ENCODE measurements at places on chromosomes 1 and 21. TPM values are rescaled to one million over a fixed set of nuclear protein-coding genes. Genes with fewer than 3 reads are reported as not detected.
A peak's percentile ranks its signal among the peaks of the same experiment; 100 is the strongest.

KIF26B gene
- 1.5 TPM for total RNA-seq

TNFAIP8L2 gene
- total RNA-seq: not detected

DNA sequence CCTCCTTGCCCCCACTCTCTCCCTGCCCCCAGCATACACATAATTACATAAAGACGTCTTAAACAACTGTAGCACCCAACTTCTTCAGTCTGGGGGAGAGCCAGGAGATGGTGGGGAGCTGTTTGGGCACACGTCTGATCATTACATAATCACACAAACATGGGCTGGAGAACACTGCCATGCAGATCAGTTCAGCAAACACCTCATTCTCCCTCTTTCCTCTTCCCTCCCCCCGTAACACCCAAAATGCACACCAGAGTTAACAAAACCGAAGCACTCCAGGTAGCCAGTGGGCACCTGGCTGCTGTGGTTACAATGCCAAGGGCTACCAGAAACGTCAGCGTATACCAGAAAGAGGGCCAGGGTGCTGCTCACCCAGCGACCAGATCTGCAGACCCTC lies 1.6 kb downstream of the HIVEP3 start:
- DNase-seq: no peak

- DNase-seq: no peak
Measured at GRCh38 chr1:169094897-169095569, 11.5 kb upstream of the ATP1B1 start.

GRCh38 chr1:59543211-59543668 lies 246.3 kb downstream of the FGGY start:
- DNase-seq: no peak

GRCh38 chr21:39136711-39137110 lies 46.5 kb downstream of the PSMG1 start:
- DNase-seq: no peak

DNA sequence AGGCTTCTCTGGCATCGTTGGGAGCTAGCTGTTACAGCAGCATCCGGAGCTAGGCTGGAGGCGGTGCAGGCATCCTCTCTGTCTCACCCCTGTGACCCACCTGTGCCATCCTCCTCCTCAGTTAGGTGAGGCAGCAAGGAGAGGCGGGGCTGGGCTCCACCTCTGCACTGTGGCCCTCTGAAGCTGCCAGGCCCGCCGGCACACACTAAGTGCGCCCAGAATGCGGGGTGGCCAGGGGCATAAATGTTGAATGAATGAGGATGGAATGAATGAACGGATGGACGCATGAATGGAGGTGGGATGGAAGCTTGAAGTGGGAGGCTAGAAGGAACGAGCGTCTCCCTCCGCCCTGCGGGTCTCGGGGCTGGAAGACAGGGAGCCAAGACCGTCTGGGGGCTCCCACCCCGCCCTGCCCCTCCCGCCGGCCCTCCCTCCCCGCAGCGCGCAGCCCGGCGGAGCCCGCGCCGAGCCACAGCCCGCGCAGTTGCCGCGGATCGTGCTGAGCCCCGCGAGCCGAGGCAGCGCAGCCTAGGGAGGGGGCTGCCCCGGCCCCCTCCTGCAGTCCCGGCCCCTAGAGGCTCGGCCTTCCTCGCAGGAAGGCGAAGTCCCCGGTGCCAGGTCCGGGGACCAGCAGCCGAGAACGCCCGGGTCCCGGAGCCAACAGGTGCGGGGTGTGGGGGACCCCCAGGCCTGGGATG lies at the start of gene HCRTR1:
Gene HCRTR1 (plus strand): TSS at position 472 of the 698 bp plus-strand sequence. CDS start 1,504 bp downstream, outside the sequence.
- DNase-seq: peak; percentile 39

- DNase-seq: no peak
Measured at GRCh38 chr1:12386130-12386529, 156.3 kb downstream of the VPS13D start.

GRCh38 chr1:199937661-199938060 lies 89.8 kb upstream of the NR5A2 start:
- no peak for DNase-seq

DNA sequence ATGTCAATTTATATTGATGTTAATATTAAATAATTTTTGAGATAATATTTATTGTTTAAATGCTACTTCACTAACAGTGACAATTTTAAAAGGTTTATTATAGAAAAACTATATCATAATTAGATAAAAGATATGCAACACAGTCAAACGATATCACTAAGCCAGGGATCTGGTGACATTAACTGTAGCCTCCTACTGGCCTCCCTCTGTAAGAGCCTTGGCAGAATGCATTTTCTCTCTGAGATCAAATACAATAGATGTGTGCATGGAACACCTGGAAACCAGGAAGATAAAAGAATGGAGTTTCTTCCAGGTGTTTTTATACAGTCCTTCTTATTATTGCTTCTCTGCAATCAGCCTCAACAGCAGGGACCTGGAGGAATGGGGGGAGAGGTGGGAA lies 1762.1 kb downstream of the BRINP3 start:
- DNase-seq: no peak

DNA sequence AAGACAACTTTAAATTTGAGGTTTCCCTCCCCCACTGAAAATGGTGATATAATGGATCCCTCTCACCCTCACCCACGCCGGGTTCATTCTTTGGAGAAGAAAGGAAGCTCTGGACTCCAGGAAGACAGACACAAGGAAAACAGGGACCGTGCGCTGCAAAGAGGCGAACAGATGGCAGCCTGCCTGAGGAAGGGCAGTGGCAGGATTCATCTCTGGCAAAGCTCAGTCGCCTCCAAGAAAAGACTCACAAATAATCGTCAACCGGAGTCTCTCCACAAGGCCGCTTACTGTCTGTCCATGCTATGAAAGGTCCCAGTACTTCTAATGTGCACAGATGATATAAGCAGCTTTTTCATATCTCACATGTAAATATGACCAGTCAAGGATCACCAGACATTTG lies 110.3 kb downstream of the TIAM1 start:
- no peak for DNase-seq

GRCh38 chr21:34813266-34813894 lies 144.6 kb downstream of the CLIC6 start:
- no peak for DNase-seq

GRCh38 chr21:32908534-32908933 lies 117.2 kb upstream of the OLIG2 start:
- no peak for DNase-seq

KCNE2 gene
- total RNA-seq: not detected

- DNase-seq: no peak
Measured at GRCh38 chr1:211328866-211329475, 2.3 kb downstream of the TRAF5 start.

DNA sequence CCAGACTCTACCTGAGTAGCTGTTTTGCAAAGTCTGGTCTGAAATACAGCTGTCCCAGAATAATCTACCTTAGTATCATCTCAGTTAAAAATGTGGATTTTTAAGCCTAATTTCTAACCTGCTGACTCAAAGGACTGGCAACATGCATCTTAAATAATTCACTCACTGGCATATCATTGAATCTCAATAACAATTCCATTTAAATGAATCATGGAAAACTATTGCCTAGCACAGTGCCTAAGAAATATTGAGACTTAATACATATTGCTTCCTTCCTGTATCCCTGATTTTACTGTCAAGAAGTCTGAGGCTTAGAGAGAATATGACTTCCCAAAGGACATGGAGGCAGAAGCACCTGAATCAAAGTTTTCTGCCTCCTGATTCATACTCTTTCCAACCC lies 3.1 kb downstream of the CCDC190 start:
- no peak for DNase-seq

DNA sequence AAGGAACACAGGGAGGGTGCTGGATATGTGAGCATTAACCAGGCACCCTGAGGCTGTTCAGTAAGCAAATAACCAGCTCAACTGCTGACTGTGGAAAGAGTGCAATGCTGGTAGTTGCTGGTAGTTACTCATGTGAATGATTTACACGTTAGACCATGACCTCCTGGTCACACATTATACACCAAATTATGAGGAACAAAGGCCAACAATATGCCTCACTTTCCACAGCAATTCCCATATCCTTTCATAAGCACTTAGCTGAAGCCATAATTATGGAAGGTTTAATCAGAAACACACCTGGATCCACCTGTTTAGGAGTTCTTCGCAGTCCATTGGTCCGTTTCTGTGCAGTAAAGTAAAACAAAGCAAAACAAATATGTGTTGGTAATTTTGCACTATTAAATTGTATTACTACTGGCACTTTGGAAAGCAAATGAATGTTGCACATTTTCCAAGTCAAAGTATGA lies 281.8 kb downstream of the VAV3 start:
- DNase-seq: peak; percentile 64

- no peak for DNase-seq
Measured at GRCh38 chr1:12634696-12635202, 9.1 kb upstream of the AADACL4 start.

- DNase-seq: no peak
Measured at GRCh38 chr21:39325458-39325857, 12.0 kb upstream of the BRWD1 start.

GRCh38 chr21:43585924-43586413 lies 73.3 kb downstream of the HSF2BP start:
- no peak for DNase-seq

- no peak for DNase-seq
Measured at GRCh38 chr1:211356723-211357407, 30.2 kb downstream of the TRAF5 start.

DNA sequence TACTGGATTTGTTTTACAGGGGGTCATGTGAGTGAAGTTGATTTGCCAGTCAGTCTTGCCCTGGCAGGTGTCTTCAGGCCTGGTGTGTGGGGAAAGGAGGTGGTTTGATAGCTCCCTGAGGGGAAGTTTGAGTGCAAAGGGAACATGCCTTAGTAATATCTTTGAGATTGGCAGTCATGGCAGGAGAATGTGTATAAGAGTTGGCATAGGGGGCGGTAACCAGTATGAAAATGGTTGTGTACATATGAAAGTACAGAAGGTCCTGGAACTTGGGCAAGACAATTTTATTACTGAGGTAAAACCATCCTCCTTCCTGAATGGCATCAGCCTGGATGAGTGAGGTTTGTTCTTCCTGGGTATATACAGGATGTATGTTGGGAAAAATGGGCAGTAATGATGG lies 37.6 kb upstream of the PLA2G5 start:
- DNase-seq: no peak

DNA sequence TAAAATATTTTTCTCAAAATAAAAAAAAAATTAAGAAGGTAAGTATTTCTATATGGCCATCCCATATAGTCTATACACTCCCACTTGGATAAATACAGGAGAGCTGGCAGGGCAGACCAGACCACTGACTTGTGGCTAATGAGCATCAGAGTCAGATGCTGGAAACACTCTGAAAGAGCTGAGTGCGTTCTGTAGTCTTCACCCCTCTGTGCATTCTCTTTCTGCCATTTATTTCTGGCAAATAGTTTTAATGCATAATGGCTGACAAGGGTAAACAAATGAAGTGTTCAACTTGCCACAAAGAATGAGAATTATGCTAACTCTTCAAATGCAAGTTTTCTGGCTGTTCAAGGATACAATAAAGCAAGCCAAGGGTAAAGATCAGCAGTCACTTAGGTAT lies 191.7 kb downstream of the TTLL7 start:
- no peak for DNase-seq

DNA sequence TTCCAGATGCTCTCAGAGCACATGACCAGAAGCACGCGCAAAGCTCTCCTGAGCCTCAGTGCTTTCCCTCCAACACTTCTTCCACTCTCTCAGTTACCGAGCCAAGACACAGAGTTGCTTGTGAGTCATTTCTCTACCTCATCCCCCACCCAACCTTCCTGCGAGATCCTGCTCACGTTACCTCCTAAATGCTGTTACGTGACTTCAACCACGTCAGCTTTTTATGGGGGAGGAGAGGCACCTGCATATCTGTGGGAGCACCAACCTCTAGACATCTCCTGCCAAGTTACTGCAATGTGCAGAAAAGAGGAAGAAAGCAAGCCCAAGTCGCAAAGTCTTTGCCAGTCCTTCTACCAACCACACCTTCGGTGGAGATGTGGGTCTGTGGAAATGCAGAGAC lies 27.2 kb upstream of the ERG start:
- DNase-seq: no peak

DNA sequence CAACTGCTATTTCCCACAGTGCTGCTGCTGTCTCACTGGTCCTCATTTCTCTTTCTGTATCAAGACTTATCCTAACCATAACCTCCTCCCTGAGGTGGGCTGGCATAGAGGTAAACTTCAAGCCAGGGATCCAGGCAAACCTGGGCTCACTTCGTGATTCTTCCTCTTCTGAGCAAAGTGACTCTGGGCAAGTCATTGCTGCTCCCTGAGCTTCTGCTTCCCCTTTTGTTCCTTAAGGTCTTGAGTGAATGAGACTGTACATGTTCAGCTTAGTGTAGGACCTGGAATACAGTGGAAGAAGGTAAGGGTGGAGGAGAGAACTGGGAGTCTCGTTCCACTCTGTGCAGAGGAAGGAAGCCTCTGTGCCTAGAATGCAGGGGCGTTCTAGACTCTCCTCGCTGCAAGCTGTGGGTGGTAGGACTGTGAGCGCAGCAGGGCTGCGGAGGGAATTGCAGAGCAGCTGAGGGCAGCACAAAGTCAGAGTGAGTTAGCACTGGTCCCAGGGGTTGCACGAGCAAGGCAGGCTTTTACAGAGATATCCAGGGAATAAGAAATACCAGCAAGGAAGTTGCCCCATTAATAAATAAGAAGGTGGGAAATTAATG lies 11.4 kb upstream of the ERI3 start:
- no peak for DNase-seq

DNA sequence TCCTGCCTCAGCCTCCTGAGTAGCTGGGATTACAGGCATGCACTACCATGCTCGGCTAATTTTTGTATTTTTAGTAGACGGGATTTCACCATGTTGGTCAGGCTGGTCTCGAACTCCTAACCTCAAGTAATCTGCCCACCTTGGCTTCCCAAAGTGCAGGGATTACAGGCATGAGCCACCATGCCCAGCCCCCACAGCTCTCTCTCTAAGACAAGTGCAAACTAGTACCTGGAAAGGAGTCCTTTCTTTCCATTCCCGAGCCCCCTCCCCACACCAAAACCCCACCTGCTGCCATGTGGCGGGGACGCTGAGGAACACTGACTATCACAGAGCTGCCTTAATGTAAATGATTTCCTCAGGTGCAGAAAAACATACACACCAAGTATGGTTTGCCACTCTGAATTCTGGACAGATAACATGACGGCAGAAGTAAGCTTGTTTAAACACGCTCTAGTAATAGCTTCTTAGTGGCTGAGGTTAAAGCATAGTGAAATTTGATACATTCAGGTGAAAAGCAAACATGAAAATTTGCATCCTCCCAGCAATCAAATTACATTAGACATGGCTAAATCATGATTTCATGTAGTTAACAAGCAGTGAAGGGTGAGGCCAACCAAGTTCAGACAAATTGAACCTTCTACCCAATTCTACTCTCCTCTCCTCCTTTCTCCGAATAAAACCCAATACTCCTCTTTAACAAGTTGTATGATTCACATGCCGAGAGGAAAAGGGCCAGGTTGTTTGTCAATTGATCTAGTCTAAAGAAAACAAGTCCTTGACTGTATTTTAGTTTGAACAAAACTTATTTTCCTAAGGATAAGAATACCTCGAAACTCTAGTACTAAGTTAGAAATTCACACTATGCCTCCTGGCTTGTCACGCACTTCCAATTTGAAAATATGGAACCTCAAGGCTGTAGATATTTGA lies 19.8 kb downstream of the ERRFI1 start:
- DNase-seq: no peak

DNA sequence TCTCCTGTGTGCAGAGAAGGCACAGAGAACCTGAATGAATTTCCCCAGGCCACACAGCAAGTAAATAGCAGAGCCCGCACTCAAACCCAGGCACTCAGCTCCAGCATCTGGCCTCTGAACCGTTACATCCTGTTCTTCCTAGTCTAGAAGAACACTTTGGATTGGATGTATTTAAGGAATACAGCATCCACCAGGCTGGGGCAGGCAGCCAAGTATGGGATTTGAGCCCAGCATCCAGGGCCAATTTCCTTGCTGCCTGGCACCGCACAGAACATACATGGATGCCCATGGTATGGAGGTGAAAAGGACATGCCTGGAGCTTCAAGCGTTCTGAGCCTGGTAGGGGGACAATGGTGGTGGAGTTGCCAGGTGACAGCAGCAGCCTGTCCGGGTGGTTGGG lies 9.7 kb downstream of the AJAP1 start:
- DNase-seq: no peak

MX2 gene
- 13.7 TPM for total RNA-seq

All from Peyer's patch (tissue), 4 donors.